ENCODE measurements at places on chromosomes 13 and 19. TPM values are rescaled to one million over a fixed set of nuclear protein-coding genes. Genes with fewer than 3 reads are reported as not detected.

The ZNF90 gene
- not detected for total RNA-seq

The PDS5B gene
- 9.7 TPM for total RNA-seq

The GIPC3 gene
- 0.21 TPM for total RNA-seq

The SAE1 gene
- 213 TPM for total RNA-seq

The C5AR2 gene
- total RNA-seq: 9.9 TPM

The CELF5 gene
- total RNA-seq: 0.34 TPM

The UNC13A gene
- total RNA-seq: 1.5 TPM

The LILRB1 gene
- total RNA-seq: not detected

The PTH2 gene
- not detected for total RNA-seq

The BST2 gene
- total RNA-seq: 0.23 TPM

The POSTN gene
- not detected for total RNA-seq

The BCL3 gene
- 31.6 TPM for total RNA-seq

The URAD gene
- not detected for total RNA-seq

The MAB21L1 gene
- not detected for total RNA-seq

The ZNF66 gene
- not detected for total RNA-seq

The SLC8A2 gene
- 0.18 TPM for total RNA-seq

The HCST gene
- 0.63 TPM for total RNA-seq

The SELENOV gene
- not detected for total RNA-seq

The CCDC159 gene
- total RNA-seq: 4.6 TPM

The RASAL3 gene
- not detected for total RNA-seq

The ZNF880 gene
- 0.16 TPM for total RNA-seq

The CRB3 gene
- total RNA-seq: 5.4 TPM

The CGB2 gene
- total RNA-seq: 0.41 TPM

The FGF21 gene
- total RNA-seq: not detected

The NPAS1 gene
- 5.8 TPM for total RNA-seq

The SLC39A3 gene
- 22.2 TPM for total RNA-seq

The WDR87 gene
- not detected for total RNA-seq

The SMIM44 gene
- not detected for total RNA-seq

The TSKS gene
- total RNA-seq: not detected

The ERICH4 gene
- total RNA-seq: not detected

The KLC3 gene
- 0.68 TPM for total RNA-seq

The TMEM238 gene
- 14.6 TPM for total RNA-seq

The NTN5 gene
- 0.24 TPM for total RNA-seq

The CGB3 gene
- total RNA-seq: not detected

Measured in A549 treated with ZK216348 at 1 μM for 4 hours (cell line).